Stimulated activated CD4-positive, alpha-beta T cell treated with anti-CD3 and anti-CD28 coated beads, TNF-alpha, amount 100 ng/mL, for 4 hours (primary cell): ENCODE measurements at places on chromosomes 1 and 21.

DNA sequence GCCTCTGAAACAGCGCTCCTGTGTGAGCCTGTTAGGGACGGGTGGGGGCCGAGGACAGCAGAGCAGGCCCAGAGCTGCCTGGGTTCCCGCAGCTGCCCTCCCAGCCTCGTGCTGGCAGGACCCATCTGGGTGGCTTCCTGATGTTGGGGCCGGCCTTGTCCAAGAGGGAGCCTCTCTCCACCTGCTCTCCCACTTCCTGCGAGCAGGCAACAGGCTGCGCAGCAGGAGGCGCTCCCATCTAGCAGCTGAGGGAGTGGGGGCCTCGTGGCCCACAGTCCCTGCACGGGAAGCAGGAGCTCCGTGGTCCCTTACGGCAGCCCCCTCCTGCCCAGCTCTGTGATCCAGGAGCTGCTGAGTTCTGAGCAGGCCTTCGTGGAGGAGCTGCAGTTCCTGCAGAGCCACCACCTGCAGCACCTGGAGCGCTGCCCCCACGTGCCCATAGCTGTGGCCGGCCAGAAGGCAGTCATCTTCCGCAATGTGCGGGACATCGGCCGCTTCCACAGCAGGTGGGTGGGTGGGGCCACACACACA is 68.0 kb downstream of the TRIM11 start:
- DNase-seq, result no peak

GRCh38 chr1:92480813-92481598 is 5.7 kb downstream of the GFI1 start:
- DNase-seq, result no peak

GRCh38 chr1:27634985-27635367 is at the start of gene FGR:
FGR (minus strand) TSS chr1:27635185; CDS start chr1:27623916, 11,269 bp downstream.
- no peak for DNase-seq

- DNase-seq, result no peak
These were observed 78.8 kb upstream of the ABCD3 start for GRCh38 chr1:94339206-94339927.

GRCh38 chr1:205772607-205773032 is 2.7 kb downstream of the RAB29 start:
- DNase-seq, result no peak

DNA sequence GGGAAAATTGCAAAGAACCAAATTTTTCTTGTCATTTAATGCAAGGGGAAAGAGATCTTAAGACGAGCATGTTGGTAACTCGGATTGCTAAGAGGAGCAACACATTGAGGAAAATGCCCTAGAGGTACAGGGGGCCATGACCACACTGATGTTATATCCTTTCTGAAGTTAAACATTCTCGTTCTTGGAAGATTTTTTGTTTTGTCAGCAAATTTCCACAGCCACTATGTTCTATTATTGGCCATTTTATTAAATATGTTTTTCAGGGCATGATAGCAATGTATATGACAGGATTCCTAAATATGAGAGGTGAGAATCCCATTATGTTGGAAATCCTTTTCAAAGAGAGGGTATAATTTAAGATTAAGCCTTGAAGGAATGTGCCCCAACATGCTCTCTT is 627.2 kb upstream of the PKN2 start:
- no peak for DNase-seq

GRCh38 chr1:226799634-226800281 is 60.7 kb upstream of the ITPKB start:
- no peak for DNase-seq

DNA sequence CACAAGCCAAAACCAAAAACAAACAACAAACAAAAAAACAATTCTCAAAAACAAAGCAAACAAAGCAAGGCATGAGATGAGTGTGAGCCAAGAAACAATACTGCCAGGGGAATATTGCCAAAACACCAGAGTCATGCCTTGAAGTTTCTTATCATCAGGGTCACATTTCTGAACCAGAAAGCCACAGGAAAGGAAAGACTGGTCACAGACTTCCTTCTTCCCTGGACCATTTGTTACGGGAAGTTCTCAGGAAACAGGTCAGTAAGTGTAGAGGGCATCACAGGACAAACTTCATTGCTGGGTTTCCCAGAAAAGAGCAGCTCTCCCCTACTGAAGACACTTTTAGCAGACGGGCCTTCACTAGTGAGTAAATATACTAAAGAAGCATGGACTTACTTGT is 191.2 kb downstream of the GABPA start:
- no peak for DNase-seq

GRCh38 chr1:96130432-96130831 is 591.2 kb upstream of the PTBP2 start:
- DNase-seq, result no peak

GRCh38 chr1:63523738-63524137 is 413 bp downstream of the EFCAB7 start:
- DNase-seq, result no peak

GRCh38 chr1:156615946-156616345 is 3.3 kb upstream of the HAPLN2 start:
- DNase-seq, result no peak

GRCh38 chr1:204261746-204262505 is 48.1 kb upstream of the GOLT1A start:
- no peak for DNase-seq

DNA sequence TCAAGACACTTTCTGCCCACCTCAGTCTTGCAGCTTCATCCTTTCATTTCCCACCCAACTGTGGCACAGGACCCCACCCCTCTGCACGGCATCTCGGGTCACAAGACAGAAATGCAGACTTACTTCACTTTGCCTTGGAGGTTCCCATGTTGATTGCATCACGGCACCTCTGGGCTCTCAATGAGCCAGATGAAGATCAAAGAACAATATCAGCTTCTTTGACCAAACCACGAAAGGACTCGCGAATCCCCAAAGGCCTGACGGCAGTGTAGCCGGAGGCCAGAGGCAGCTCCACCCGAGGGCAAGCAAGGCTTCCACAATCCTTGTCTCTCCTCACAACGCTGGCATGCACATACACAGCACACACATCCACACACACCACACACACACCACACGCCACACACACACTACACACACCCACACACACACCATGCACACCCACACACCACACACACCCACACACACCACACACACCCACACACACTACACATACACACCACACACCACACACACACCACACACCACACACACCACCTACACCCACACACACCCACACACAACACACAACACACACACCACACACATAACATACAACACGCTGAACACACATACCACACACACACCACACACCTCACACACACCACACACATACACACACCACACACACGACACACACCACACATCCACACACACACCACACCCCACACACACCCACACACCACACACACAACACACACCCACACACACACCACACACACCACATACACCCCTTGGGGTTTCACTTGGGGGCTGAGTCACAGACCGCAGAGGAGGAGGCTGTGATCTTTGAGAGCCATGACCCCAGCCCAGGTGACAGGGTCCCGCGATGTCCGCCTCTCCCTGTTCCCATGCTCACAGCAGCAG is 35.8 kb downstream of the UBASH3A start:
- no peak for DNase-seq

- no peak for DNase-seq
These were observed 104.5 kb downstream of the ASH1L start for GRCh38 chr1:155458111-155458510.

GRCh38 chr1:198605406-198605805 is 33.4 kb upstream of the PTPRC start:
- DNase-seq, result no peak

- DNase-seq, result no peak
These were observed 76.3 kb downstream of the XCL2 start for GRCh38 chr1:168467452-168467851.

GRCh38 chr21:15309022-15309590 is 244.3 kb upstream of the NRIP1 start:
- no peak for DNase-seq
